Stimulated activated CD4-positive, alpha-beta T cell treated with anti-CD3 and anti-CD28 coated beads, Interleukin-1b, Interleukin-23, amount 100 ng/mL, for 1 hour (primary cell): ENCODE measurements at places on chromosomes 3 and 15.

DNA sequence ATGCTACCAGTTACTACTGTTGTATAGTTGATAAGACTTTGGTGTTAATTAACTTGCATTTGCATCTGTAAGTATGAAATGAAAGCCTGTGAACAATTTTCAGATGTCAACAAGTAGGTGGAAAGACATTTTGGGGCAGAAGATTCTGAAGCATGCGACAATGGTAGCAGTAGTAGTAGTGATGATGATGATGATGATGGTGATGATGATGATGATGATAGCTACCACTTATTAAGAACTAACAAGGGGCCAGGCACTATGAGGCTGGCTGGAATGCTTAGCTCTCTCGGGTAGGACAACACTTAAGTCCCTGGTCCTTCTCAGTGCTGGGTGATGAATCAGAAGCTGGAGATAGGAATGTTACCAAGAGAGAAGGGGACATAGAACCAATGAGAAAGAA lies 333.4 kb upstream of the IL12A start:
- no peak for DNase-seq

- no peak for DNase-seq
Measured at GRCh38 chr3:49867871-49868321, 1.8 kb downstream of the CAMKV start.

- DNase-seq: no peak
Measured at GRCh38 chr15:64828985-64829384, 3.5 kb upstream of the PIF1 start.

- no peak for DNase-seq
Measured at GRCh38 chr3:126472277-126473006, 3.2 kb downstream of the ZXDC start.

- DNase-seq: no peak
Measured at GRCh38 chr15:63540449-63540848, 36.1 kb downstream of the USP3 start.
